Cardiac atrium fibroblast (primary cell): ENCODE measurements at places on chromosomes 2 and 18. TPM values are rescaled to one million over a fixed set of nuclear protein-coding genes. Genes with fewer than 3 reads are reported as not detected.

Gene ICOS
- not detected in 2 replicates for total RNA-seq

Gene SULT1C4
- total RNA-seq = 0.16 TPM in 1 of 2 replicates, not detected in the other

Gene CHST10
- total RNA-seq = 7.9 and 8.1 TPM in 2 replicates

Gene PAX8
- under 0.01 TPM in 1 of 2 replicates, not detected in the other for total RNA-seq

Gene SLC5A7
- not detected in 2 replicates for total RNA-seq

Gene ACKR3
- 6.9 and 13.3 TPM in 2 replicates for total RNA-seq

Gene CPLX4
- total RNA-seq = not detected in 2 replicates

Gene KCNG2
- total RNA-seq = 2.3 and 9.7 TPM in 2 replicates

Gene CIB4
- not detected in 2 replicates for total RNA-seq

Gene RRM2
- 13.8 and 15.0 TPM in 2 replicates for total RNA-seq

Gene SNORC
- not detected in 2 replicates for total RNA-seq

Gene CD8B2
- total RNA-seq = not detected in 2 replicates

Gene SP5
- total RNA-seq = not detected in 2 replicates

Gene ITGA4
- 5.8 and 7.1 TPM in 2 replicates for total RNA-seq
